ENCODE measurements at places on chromosomes 12 and 14.
A peak's percentile ranks its signal among the peaks of the same experiment; 100 is the strongest.

GRCh38 chr12:15700595-15700994 is 88.6 kb downstream of the EPS8 start:
- no peak for DNase-seq

GRCh38 chr14:99706107-99706900 is 22.2 kb downstream of the CYP46A1 start:
- DNase-seq = no peak

DNA sequence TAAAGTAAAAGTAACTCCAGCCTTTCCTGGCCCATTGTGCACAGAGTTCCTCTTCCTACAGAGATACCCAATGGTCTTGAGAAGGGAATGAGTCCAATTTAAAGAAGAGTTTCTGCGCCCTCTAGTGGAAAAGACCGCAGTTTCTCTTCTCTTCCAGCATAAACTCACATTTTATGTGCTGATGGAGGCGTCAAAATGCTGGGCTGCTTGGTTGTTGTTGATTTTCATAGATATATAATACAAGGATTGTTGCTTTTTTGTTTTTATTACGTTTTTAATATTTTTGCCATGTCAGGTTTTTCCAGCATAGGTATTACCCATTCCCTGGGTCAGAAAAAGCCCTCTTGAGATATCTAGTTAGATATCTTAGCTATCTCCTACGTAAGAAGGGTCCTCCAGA is 356.9 kb upstream of the STXBP6 start:
- DNase-seq = no peak

DNA sequence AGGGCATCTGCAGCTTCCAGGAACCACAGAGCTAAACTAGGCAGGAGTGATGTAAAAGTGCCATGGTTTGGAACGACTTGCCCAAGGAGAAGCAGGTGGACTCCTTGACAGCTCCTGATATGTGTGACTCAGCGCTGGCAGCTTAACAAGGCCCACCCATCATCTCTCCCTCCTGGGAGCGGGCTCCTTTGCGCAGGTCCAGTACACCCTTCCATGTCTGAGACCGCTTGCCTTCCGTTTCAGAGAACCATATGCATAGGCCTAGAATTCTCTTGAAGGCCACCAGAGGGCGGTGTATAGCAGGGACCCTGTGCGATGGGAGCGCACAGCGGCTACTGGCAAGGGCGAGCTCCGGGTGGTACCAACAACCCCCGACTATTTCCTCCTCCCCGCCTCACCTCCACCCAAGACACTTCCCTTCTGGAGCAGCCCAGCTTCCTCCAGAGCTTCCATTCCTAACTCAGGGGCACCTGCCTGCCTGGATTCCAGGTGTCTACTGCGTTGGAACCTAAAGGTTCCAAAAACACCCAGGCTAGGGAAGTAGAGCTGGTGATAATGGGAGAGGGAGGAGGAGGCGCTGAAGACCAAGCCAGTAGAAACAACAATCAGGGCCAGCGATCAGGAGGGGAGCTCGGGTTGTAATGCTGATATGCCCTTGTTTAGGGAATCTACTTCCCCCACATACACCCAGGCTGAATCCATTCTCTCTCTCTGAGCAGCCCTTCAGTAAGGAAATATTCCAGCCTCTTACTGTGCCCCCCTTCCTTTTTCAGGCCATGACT is 6.3 kb downstream of the DHH start:
- DNase-seq = peak; percentile 84

DNA sequence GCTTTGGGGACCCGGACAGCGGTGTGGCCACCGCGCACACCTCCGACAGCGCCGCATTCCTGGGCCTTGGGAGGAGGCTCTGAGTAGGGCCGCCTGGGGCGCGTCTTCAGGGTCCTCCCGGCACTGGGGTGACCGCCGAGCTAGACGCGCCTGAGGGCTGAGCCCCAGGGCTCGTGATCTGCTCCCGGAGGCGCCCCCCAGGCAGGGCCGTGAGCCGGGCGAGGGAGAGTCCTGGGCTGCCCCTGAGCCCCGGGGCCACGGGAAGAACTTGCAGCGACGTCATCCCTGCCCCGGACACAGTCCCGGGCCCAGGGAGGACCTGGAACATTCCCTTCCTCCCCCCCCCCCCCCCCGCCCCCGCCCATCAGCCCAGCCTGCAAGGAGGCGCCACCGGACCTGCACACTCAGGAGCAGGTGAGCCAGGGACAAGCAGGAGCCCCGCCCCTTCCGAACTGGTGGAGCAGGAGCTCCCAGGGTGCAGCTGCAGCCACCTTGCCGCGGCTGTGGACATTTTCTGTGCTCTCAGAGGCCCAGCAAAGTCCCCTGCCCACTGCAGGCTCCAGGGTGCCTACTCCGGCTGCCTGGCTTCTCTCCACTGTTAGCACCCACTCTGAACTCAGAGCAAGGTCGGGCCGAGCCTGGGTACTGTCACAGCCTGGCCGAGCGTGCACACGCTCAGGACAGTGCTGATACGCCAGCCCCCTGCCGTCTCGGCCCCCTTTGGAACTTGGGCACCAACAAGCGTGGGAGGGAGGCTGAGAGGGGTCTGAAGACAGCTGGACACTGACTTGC is 50.7 kb downstream of the A2M start:
- DNase-seq = no peak

- no peak for DNase-seq
Observed at GRCh38 chr12:112599871-112600270, 181.1 kb downstream of the PTPN11 start.

GRCh38 chr14:105533391-105533790 is 7.0 kb downstream of the TMEM121 start:
- no peak for DNase-seq

DNA sequence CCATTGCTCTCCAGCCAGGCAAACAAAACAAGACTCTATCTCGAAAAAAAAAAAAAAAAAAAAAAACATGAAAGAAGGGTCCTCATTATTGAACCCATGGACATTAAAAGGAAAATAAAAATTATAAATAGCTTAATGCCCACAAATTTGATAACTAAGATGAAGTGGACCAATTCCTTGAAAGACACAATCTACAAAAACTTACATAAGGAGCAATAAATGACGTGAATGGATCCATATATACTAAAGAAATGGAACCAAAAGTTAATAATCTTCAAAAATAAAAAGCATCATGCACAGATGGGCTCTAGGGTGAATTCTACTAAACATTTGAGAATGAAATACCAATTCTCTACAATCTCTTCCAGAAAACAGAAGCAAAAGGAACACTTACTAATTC is 47.7 kb upstream of the AP4S1 start:
- DNase-seq = no peak

GRCh38 chr14:70827752-70828151 is 18.4 kb upstream of the MAP3K9 start:
- DNase-seq = no peak

DNA sequence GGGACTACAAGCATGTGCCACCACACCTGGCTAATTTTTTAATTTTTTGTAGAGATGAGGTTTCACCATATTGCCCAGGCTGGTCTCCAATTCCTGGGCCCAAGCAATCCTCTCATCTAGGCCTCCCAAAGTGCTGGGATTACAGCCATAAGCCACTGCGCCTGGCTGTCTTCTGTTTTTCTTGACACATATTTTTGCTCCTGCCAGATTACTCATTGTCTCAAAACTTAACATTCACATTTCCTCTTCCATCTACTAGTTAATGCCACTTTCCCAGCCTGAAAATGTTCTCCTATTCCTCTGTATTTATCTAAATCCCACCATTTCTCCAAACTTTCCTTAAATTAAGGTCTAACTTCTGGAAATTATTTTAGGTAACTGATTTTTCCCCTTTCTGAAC is 36.2 kb upstream of the KCNH3 start:
- no peak for DNase-seq

DNA sequence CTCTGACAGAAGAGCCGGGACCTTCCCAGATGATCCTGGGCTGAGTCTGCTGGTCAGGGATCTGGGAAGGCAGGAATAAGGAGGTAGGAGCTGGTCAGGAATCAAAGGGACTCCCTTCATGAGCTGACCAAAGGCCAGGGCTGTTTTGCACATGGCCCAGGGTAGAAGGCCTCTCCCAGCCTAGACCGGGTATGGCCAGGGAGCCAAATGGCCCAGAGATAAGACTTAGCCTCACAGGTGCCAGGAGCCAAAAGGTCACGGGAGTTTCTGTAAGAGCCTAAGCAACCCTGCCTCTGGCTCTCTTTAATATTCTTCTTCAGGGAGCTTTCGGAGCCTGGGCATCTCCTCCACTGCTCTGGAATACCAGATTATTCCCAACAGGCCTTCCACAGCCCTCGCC is 191.3 kb upstream of the PWP1 start:
- DNase-seq = no peak

DNA sequence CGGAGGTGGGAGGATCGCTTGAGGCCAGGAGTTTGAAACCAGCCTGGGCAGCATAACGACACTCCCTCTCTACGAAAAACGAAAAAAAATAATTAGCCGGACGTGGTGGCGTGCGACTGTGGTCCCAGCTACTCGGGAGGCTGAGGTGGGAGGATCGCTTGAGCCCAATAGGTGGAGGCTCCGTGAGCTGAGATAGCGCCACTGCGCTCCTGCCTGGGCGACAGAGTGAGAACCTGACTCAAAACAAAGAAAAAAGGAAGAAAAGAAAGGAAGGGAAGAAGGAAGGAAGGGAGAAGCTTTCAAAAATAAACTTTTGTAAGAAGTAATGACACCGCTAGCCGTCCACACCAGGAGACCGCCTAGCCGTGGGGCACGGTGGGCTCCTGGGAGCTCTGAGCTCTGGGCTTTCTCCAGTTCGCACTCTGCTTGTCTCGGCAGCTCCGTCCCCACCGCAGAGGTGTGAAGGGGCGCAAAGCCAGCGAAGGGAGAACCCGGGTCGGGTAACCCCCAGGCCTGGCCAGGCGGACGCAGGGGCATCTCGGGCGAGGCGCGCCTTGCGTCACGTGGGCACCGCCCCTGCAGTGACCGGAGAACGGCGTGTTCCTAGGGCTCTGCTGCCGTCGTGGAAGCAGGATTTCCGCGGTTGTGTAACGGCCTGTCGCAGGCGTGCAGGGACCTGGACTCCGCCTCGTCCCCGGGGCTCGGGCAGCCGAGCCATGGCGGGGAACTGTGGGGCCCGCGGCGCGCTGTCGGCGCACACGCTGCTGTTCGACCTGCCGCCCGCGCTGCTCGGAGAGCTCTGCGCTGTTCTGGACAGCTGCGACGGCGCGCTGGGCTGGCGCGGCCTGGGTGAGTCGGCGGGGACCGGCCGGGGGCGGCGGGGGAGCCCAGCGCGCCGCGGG is at the start of gene IRAK3:
Gene IRAK3, plus strand, starts transcription at position 631 of the 902 bp plus-strand sequence. Its CDS starts 86 bp downstream, at position 717.
- DNase-seq = peak; percentile 8

DNA sequence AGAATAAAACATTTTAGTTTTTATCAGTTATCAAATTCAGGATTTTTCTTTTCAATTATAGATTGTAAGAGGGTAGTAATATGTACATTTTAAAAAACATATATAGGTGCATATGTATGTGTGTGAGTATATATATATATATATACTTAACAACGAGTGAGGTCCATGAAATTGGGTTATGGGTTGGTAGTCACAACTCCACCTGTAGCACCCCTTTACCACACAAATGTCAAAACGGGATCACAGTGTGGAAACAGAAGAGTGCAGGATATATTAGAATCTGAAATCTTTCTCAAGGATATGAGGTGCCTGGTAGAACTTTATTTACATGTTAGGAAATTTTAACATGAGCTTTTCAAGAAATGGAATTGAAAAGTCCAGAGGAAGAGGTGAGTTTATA is 31.3 kb downstream of the MIA2 start:
- no peak for DNase-seq

GRCh38 chr12:65536351-65536750 is 257.9 kb downstream of the MSRB3 start:
- DNase-seq = no peak

DNA sequence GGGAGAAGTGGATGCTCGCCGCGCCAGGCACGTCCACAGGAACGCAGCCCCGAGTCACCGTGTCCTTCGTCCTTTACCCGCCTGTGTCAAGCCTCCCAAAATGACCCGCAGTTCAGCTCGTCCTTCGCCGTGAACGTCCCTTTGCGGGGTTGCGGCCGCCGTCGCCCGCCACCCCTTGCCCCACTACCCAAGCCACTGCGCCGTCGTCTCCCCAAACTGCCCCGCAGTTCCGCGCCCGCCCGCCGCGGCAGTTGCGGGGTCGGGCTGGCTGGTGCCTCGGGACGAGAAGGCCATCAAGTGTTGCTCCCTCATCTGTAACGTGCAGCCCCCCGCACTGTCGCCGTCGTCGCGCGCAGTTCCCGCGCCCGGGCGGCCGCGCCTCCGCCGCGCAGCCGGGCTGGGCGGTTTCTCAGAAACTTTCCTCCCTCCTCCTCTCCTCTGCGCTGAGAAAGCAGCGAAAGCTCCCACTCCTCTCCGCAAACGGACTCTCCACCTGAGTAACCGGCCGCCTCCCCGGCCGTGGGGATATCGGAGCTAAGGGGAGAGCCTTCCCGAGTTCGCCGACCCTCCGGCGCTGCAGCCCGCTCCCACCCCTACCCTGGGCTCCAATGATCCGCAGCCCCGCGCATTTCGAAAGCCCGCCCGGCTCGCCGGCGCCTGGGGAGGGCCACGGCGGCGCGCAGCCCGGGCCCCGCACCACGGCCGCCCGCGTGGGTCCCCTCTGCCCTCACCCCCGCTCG is 6.7 kb downstream of the CDKN1B start:
- DNase-seq = no peak

GRCh38 chr12:113983777-113984448 is 17.8 kb upstream of the RBM19 start:
- no peak for DNase-seq

- no peak for DNase-seq
Observed at GRCh38 chr12:51082561-51083125, 753 bp downstream of the CSRNP2 start.

DNA sequence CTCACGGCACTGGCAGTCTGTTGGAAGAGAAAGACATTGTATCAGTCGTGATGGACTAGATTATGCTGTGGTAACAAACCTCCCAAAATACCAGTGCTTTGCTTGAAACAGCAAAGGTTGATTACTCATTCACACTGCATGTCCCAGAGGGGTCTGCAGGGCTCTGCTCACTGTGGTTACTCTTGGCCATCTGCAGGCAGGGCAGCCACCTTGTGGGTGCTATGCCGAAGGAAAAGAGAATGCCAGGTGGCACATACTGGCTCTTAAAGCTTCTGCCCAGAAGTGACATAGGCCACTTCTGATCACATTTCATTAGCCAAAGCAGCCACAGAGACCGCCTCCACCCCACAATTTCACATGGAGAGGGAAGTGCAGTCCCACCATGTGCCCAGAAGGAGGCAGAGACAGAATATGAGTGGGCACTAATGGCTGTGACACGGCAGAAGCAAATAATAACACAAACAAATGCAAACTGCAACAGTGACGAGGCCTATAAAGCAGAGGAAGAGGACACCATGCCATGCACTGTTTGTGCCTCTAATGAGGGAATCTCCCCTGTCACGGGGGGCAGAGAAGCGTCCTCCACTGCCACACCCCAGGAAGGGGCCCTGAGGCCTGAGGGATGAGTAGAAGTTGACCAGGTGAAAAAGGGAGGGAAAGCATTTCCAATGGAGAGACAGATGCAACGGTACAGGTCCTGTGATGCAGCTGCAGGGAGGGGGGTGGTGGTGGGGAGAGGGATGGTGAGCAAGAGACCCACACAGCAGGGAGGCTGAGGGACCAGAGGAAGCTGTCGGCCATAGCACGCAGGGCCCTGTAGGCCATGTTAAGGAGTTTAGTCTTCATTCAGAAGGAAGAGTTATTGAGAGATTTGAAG is 51.7 kb upstream of the KICS2 start:
- peak; percentile 71 for DNase-seq

- DNase-seq = no peak
Observed at GRCh38 chr14:68756000-68756481, 36.8 kb downstream of the ZFP36L1 start.
